ENCODE measurements at places on chromosomes 16 and 17. TPM values are rescaled to one million over a fixed set of nuclear protein-coding genes. Genes with fewer than 3 reads are reported as not detected.
A peak's percentile ranks its signal among the peaks of the same experiment; 100 is the strongest.

POLDIP2 gene
- total RNA-seq, result 82.7 TPM

TMEM238L gene
- not detected for total RNA-seq

ALDH3A1 gene
- 0.47 TPM for total RNA-seq

SBK1 gene
- total RNA-seq, result 4.9 TPM

ATP1B2 gene
- total RNA-seq, result not detected

NPIPA2 gene
- total RNA-seq, result not detected

SLC12A3 gene
- total RNA-seq, result not detected

NAGS gene
- 1.6 TPM for total RNA-seq

- H3K4me3 ChIP-seq, result no peak overlapping the region
- H3K36me3 ChIP-seq, result no peaks in the 10 kb centered on the region
Observed at GRCh38 chr17:32120141-32120540, 22.2 kb upstream of the RHOT1 start.

DNA sequence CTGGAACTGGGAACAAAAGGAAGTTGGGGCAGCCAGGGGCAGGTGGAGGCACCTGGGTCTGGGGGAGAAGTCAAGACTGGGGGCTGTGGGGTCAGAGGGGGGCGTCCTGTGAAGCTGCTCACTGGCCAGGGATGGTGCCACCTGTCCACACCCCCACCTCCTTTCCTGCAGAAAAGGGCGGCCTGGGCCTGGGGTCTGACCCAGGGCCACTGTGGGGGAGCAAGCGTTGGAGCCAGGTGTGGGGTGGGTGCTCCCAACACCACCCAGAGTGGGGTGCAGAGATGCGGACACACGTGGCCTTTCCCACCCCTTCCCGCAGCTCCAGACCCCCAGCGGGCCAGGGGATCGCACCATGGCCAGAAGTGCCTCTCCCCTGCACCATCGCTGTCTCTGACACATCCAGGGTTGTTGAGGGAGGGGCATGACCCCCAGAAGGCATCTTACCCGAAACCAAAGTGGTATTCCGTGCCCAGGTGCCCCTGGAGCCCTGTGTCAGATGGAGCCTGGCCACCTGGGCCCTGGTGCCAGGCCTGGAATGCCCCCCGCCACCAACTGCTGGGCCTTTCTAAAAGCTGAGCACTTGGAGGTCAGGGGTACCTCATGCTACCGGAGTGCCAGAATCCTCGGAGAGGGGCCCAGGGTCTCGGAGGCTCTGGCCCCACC lies 2.6 kb upstream of the SLC16A3 start:
- peaks cover 12% of the 10 kb centered on the region for H3K4me1 ChIP-seq
- DNase-seq, result no peak
- no peak overlapping the region for H3K27ac ChIP-seq
- H3K36me3 ChIP-seq, result peaks cover 36% of the 10 kb centered on the region
- no peak overlapping the region for H3K4me3 ChIP-seq

DNA sequence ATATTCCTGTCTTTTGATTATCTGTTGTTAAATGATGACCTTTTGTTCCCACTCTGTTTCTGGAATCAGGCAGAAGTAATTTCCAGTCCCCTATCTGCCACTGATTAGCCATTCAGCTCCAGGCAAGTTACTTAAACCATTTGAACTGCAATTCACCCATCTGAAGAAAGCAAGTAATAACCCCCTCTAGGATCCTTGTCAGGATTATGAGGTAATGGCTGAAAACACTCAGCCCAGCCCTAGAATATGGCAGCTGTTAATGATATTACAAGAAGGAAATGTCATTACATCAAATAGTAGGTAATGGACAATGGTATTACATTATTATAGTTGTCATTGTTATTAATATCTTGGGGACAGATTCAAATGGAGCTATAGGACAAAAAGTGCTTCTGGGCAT lies 16.0 kb upstream of the SLC47A1 start:
- no peak overlapping the region for H3K27ac ChIP-seq
- no peak overlapping the region for H3K4me3 ChIP-seq
- H3K27me3 ChIP-seq, result no peaks in the 10 kb centered on the region
- H3K36me3 ChIP-seq, result no peaks in the 10 kb centered on the region
- H3K4me1 ChIP-seq, result peaks cover 11% of the 10 kb centered on the region
- no peak for DNase-seq

DNA sequence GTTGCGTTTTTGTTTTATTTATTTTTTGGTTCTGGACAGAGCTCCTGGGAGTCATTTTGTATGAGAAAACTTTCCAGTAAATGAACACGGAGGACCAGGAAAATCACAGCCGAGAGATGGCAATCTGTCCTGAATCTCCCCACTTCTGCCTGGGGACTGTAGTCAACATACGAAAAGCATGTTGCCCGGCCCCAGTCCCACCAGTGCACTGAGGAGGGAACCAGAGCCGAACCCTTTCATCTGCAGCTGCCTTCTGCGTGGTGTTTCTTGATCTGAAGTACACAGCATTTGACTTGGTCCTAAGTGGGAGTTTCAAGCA lies 18.9 kb downstream of the SNX11 start:
- peaks cover 25% of the 10 kb centered on the region for H3K36me3 ChIP-seq
- no peak overlapping the region for H3K4me3 ChIP-seq
- DNase-seq, result no peak
- no peak overlapping the region for H3K27ac ChIP-seq

GRCh38 chr17:82907797-82908542 lies 68.1 kb upstream of the ZNF750 start:
- H3K27ac ChIP-seq, result no peak overlapping the region
- H3K27me3 ChIP-seq, result no peaks in the 10 kb centered on the region
- H3K36me3 ChIP-seq, result peaks cover 8% of the 10 kb centered on the region
- no peaks in the 10 kb centered on the region for H3K4me1 ChIP-seq

DNA sequence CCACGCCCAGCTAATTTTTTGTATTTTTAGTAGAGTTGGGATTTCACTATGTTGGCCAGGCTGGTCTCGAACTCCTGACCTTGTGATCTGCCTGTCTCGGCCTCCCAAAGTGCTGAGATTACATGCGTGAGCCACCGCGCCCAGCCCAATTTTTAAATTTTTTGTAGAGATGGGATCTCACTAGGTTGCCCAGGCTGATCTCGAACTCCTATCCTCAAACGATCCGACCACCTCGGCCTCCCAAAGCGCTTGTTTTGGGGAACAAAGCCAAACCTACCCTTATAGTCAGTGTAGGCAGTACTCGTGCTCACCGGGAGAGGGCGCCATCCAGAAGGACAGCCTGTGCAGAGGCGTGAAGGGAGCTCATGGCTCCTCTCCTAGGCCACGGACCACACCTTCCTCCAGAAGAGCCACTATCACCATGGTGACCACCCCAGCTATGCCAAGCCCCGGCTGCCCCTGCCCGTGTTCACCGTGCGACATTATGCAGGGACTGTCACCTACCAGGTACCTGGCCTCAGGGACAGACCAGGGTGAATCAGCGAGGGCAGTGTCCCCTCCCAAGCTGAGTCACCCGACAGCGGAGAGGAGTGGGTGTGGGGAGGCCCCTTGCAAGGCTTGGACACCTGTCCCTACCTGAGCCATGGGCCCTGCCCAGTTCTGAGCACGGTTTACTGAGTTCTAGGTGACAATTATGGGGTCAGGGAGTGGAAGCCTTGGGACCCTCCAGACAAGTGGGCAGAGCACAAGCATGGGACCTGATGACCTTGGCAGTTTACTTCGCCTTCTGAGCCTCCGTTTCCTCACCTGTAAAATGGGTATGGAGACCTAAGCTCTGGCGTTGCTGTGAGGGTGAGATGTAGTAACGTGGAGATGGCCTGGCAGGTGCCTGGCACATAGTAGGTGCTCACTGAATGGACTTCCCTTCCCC lies 13.7 kb downstream of the MYO15B start:
- H3K4me3 ChIP-seq, result peak overlapping the region; percentile 19
- peak; percentile 91 for DNase-seq
- peaks cover 10% of the 10 kb centered on the region for H3K36me3 ChIP-seq

DNA sequence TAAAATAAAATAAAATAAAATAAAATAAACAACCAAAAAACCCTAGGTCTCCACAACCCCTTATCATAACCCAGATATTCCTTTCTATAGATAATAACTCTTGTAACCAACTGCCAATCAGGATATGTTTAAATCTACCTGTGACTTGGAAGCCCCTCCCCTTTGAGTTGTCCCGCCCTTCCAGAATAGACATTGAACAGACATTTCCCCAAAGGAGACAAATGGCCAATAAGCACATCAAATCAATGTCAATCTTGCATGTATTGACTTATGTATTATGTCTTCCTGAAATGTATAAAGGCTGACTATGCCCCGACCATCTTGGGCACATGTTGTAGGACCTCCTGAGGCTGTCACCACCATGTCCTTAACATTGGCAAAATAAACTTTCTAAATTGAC lies 1.5 kb upstream of the MAPK7 start:
- H3K27ac ChIP-seq, result peak overlapping the region; percentile 82
- H3K4me3 ChIP-seq, result peak overlapping the region; percentile 92
- peak; percentile 18 for DNase-seq
- peaks cover 32% of the 10 kb centered on the region for H3K36me3 ChIP-seq
- H3K27me3 ChIP-seq, result no peaks in the 10 kb centered on the region
- H3K4me1 ChIP-seq, result no peaks in the 10 kb centered on the region

GRCh38 chr16:78277321-78278055 lies 178.0 kb downstream of the WWOX start:
- H3K4me1 ChIP-seq, result no peaks in the 10 kb centered on the region
- no peak overlapping the region for H3K27ac ChIP-seq

DNA sequence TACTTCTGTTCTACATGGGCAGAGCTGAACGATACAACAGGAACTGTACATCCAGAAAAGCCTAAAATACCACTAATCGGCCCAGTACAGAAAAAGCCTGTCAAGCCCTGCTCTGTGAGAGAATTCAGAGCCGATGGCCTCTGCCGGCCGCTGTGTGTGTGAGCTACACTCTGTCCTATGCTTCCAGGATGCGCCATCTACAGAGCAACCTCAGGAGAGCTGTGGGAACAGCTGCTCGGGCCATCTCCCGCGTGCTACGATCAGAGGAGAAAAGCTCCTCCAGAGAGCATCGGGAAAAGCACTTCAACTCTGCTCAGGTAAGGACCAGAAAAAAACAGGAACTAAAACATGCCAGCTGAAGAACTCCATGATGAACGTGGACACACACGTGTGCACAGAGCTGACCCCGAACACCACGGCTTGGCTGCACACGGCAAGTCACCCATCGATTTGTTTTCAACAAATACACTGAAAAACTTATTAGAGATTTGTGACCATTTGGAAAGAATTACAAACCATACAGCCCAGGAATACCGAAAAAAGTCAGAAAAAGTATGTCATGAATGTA lies 115.9 kb downstream of the ANKRD11 start:
- H3K4me3 ChIP-seq, result no peak overlapping the region
- H3K36me3 ChIP-seq, result peaks cover 66% of the 10 kb centered on the region
- H3K27ac ChIP-seq, result no peak overlapping the region
- DNase-seq, result no peak

DNA sequence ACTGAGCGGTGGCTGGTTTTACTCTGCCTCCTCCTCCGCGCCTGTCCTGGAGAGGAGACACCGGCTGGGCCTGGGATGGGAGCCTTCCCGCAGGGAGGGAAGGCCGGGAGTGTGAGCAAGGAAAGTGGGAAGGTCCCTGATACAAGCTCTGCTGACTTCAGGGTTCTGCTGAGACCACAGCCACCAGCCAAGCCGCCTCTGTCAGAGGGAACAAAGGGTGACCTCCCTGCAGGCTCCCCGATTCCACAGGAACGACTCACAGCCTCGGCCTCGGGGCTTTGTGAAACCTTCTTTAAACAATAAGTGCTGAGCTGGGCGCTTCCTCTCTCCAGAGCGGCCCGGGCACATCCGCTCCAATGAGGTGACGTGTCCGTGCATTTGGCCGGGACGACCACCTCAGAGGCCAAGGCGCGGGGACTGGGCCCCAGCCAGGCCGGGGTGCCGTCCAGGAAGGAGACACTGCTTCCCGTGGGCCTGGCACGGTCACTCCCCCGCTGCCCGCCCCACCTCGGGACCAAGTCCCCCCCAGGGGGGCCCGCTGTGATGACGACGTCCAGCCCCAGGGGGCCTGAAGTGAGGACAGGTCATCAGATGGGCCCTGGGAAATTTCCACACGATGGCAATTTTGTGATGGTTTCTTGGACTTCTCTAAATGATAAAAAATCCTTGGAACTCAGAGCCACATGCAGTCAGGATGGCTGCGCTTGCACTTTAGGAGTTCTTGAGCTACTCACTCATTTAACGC lies 11.8 kb upstream of the CIBAR2 start:
- peaks cover 39% of the 10 kb centered on the region for H3K27me3 ChIP-seq
- no peaks in the 10 kb centered on the region for H3K36me3 ChIP-seq
- no peak for DNase-seq
- no peak overlapping the region for H3K27ac ChIP-seq
- peaks cover 9% of the 10 kb centered on the region for H3K4me1 ChIP-seq
- no peak overlapping the region for H3K4me3 ChIP-seq

DNA sequence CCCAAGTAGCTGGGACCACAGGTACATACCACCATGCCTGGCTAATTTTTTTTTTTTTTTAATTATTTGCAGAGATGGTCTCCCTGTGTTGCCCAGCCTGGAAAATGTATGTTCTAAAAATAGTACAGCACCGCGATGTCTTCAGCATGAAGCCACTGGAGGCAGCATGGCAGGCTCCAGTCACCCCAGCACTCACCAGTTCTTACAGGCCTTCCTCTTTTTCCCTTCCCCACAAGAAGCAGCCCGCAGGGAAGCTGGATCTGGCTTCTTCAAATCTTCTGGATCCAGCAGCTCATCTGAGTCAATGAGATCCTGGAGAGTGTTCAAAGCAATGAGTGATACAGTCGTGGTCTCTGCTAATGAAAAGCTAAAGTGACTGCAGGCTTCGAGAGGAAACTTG lies 16.2 kb downstream of the CIAPIN1 start:
- peaks cover 49% of the 10 kb centered on the region for H3K36me3 ChIP-seq
- no peaks in the 10 kb centered on the region for H3K4me1 ChIP-seq
- H3K27ac ChIP-seq, result no peak overlapping the region

DNA sequence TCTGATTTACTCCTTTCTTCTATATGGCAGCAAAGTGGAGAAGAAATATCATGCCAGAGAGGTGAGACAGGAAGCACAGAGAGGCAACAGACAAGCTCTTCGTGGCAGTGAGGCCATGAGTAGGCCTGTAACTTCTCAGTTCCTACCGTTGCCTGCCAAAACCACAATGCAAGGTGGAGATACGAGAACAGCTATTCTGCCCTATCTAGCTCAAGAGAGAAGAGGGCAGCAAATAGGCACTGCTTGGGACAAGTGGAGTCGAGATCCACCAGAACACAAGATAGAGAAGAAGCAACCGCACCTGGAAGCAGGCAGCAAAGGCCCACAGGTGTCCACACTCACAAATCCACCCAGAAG lies 24.8 kb downstream of the RANBP10 start:
- H3K4me1 ChIP-seq, result peaks cover 26% of the 10 kb centered on the region
- H3K27ac ChIP-seq, result no peak overlapping the region
- H3K4me3 ChIP-seq, result no peak overlapping the region
- peaks cover 10% of the 10 kb centered on the region for H3K36me3 ChIP-seq
- no peaks in the 10 kb centered on the region for H3K27me3 ChIP-seq

GRCh38 chr16:53632526-53632925 lies 71.1 kb downstream of the RPGRIP1L start:
- H3K4me3 ChIP-seq, result no peak overlapping the region
- H3K36me3 ChIP-seq, result no peaks in the 10 kb centered on the region
- no peaks in the 10 kb centered on the region for H3K27me3 ChIP-seq

GRCh38 chr17:12395733-12396354 lies 269.8 kb upstream of the MYOCD start:
- DNase-seq, result peak; percentile 6
- no peaks in the 10 kb centered on the region for H3K36me3 ChIP-seq
- no peak overlapping the region for H3K4me3 ChIP-seq
- H3K27ac ChIP-seq, result no peak overlapping the region

All from Calu3 (cell line).